Endodermal cell (in vitro differentiated cells): ENCODE measurements at places on chromosomes 3 and 15. TPM values are rescaled to one million over a fixed set of nuclear protein-coding genes. Genes with fewer than 3 reads are reported as not detected.

- DNase-seq = peak; percentile 89
Observed at GRCh38 chr15:67064607-67065530, 533 bp upstream of the SMAD3 start.

DNA sequence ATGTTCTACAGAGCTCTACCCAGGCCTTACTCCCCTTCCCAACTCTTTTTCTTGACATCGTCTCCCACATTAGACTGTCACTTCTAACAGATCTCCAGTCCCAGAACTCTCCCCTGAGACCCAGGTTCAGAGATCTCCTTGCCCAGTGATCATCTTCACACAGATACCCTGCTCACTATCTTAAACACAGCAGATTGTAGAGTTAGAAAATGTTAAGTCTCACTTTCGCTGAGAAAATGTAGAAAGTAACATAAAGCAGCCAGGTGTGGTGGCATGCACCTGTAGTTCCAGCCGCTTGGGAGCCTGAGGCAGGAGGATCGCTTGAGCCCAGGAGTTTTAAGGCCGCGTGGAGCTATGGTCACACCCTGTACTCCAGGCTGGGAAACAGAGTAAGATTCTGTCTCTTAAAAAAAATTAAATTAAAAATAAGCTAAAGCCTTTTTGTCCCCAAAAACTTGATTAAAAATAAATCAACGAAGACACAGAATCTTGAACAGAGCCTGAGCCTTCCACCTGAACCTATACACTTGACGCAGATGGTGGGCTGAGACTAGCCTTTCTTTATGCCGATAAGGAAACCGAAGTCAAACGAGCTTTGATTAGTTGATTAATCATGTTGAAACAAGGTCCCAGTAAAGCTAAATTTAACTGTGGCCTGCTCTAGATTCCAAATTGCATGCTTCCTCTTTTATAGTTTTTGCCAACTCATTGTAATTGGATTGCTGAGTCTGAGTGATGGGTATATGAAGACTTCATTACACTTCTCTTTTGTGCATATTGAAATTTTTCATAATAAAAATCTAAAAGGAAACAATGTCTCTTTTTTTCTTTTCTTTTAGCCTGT, 31.3 kb upstream of the BLM start:
- no peak for DNase-seq

DNA sequence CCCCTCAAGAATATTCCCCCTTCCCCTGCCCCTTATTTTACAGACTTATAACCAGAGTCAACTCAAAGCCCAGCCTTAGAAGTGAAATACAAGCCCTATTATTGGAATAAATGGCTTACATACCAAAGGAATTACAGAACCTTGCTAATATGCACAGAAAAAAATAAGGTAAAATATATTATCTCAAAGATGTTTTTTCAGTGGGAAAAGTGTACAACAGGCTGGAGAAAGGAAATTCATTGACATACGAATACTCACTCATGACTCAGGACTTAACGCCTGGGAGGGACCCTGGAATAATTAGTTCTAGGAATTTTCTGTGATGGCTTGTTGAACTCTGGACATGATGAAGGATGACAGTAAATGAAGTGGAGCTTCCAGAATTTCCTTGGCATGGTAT, 27.0 kb downstream of the ARL14 start:
- no peak for DNase-seq

GRCh38 chr3:80097674-80098073, 329.9 kb upstream of the ROBO1 start:
- no peak for DNase-seq

DNA sequence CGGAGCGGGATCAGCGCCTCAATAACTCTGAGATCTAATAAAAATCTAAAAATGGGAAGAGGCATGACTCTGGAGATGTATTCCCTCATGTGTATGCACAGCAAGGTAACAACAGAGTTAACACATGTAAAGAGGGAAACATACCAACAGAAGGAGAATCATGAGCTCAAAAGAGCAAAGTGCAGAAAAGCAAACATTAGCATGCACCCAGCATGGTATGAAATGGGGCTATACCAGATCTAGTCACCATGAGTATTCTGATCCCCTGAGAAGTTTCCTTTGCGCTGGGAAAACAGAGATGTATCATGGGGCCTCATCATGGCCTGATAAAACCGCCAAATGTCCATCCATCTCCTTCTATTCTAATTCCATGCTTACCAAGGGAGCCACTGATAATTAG, 129.1 kb downstream of the GLDN start:
- DNase-seq = no peak

DNA sequence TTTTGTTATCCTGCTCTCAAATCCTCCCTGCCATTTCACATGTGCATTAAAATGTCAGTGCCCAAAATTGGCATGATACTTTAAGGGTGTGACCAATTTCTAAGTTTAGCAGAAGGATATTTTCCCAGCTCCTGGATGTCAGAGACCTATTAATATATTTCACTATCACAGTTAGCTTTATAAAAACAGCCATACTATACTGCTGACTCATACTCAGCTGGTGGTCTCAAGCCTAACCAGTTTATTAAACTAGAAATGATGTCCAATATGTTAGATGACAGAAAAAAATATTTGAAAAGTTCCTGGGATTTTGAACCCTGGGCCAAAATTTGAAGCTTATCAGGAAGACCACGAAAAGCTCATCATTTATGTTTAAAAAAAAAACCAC, 60.9 kb upstream of the ZNF280D start:
- no peak for DNase-seq

DNA sequence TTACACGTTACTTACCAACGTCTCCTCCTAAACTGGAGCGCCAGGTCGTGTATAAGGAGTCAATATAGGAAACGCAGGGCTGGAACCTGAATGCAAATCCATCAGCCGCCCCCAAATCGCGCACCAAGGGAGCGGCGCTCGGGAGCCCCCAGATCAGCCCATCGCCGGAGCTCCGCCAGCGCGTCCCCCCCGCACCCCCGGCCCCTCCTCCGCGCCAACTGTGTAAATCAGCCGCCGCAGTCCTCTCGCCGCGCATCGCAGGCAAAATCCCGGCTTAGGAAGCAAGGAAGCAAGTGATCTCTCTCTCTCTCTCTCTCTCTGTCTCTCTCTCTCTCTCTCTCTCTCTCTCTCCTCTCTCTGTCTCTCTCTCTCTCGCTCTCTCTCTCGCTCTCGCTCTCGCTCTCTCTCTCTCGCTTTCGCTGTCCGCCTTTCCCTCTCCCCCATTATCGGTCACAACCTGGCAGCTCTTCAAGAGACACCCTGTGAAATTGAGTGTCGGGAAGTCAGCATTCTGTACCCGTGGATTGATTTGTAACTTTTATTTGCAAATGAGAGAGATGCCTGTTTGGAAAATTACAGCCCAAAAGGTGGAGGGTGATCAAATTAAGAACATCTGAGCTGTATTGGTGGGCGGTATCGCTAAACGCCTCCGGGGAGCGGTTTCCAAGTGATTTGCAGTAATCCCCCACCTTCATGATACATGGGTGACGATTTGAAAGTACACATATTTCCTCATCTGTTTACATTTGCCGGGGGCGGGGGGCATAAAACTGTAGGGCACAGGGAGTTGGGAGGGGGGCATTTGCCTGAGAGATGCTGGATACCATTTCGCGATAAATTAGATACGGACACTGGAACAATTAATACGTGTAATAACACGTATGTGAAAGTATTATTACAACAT, 645 bp upstream of the SLITRK3 start:
- peak; percentile 71 for DNase-seq

GRCh38 chr3:64073158-64073761, 50.0 kb upstream of the PSMD6 start:
- DNase-seq = no peak

DNA sequence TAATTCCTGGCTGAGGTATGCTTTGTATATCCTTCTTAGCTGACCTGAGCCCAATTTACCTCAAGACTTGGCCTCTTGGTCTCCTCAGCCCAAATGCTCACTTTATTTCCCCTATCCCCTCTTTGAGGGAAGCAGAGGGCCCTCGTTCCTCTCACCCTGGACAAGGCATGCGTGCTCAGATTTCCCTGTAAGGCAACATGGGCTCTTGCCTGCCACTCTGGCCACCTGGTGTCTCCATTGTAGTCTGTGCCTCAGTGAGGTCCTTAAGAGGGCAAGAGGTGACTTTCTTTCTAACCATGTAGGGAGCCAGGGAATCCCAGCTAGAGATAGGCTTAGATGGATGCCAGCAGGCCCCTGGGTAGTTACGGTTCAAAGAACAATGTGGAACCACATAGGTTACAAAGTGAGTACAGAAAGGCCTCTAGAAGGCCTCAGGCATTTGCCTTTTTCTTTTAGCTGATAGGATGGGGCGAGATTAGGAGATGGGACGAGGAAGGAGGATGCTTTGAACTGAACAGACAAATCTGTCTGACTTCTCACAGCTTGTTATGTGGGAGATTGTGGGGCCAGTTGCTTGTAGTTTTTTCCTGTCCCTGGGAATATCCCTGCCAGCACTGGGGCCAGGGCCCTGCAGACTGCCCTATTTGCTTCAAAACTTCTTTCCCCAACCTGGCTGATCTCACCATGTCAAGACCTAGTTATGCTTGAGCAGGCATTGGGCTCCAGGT, 1.1 kb upstream of the INTS14 start:
- peak; percentile 52 for DNase-seq

- no peak for DNase-seq
Observed at GRCh38 chr15:57003418-57003817, 85.0 kb downstream of the TCF12 start.

- DNase-seq = no peak
Observed at GRCh38 chr15:32837935-32838334, 120.1 kb downstream of the GREM1 start.

DNA sequence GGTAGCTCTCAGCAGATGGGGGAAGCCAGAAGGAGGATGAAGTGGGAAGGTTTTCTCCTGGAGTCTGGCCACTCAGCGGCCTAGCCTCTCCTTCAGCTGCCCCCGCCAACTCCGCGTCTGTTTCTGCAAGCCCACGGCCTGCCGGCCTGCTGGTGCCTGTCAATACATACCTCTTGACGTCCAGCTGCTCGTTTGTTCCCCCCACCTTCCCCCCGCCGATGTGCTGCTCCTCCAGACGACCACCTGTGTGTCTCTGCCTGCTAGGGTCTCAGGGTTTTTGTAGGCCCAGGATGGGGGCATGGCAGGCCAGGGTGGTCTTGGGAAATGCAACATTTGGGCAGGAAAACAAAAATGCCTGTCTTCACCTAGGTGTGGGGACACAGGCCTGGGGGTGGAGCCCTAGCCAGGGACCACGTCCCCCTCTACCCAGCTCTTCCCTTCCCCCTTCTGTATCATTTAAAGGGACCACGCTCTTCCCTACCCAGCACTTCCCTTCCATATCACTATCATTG, 137.8 kb downstream of the ALCAM start:
- DNase-seq = no peak

DNA sequence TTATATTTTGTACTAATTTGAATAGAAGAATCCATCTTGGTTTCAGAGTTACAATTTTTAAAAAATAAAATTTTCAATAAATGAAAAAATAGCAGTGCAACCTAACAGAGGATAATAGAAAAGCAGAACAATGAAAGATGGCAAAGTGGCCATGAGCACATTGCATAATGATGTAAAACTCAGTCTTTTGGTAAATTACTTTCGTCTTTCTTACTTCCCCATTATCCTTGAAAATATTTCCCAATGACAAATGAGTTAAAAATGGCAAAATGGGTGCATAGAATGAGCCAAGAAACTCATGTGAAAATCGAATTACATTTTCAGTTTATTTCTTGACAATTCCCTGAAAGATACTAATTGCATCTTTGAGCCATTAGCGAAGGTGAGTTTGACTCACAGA, 236.4 kb downstream of the CDIN1 start:
- DNase-seq = no peak

Gene GATM
- total RNA-seq = 32.4 and 35.2 TPM in 2 replicates

DNA sequence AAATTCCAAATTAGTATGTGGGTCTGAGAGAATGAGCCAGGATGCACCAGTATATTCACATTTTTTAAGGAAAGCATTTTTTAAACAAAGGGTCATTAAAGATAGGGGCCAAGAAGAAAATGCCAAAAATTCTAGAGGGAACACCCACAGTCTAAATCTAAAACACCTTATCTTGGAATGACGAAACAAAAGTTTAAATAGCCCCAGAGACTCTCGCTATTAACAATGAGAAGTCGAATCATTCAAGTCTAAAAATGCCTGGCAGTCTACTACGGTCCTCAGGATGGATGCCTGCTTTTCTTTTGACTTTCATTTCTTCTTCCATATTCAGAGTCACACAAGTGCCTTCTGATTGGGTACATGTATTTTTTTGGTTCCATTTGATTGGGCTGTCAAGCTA, 66.3 kb downstream of the SSUH2 start:
- DNase-seq = no peak

Gene CFAP20DC
- total RNA-seq = 7.3 and 9.5 TPM in 2 replicates

Gene SLC22A13
- 0.21 to 0.33 TPM (median 0.29 TPM) in 3 replicates for total RNA-seq

Gene GP5
- 0.09 to 0.13 TPM in 2 of 3 replicates, not detected in the other for total RNA-seq

- no peak for DNase-seq
Observed at GRCh38 chr3:157393113-157393512, 43.5 kb upstream of the PTX3 start.

GRCh38 chr3:184016811-184017671, 643 bp downstream of the ABCC5 start:
- peak; percentile 86 for DNase-seq

Gene MOBP
- total RNA-seq = 7.0 and 7.1 TPM in 2 replicates

DNA sequence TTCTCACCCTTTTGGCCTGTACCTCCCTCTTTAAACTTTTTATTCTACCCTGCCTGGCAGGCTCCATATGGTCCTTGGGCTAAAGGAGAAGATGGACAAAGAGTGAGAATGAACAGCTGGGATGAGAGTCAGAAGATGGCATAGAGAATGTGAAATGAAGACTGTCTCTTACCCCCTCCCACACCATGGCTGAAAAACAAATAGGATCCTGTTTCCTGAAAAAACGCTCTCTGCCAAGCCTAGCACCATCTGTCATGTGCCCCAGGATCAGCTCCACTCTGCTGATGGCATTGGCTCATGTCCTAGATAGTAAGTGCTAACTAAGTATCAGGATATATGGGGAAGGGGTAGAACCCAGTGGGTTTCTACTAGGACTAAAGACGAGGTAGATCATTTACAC, 238.6 kb downstream of the MEX3B start:
- no peak for DNase-seq

Gene TMEM87A
- 33.7 to 35.3 TPM (median 34.9 TPM) in 3 replicates for total RNA-seq

DNA sequence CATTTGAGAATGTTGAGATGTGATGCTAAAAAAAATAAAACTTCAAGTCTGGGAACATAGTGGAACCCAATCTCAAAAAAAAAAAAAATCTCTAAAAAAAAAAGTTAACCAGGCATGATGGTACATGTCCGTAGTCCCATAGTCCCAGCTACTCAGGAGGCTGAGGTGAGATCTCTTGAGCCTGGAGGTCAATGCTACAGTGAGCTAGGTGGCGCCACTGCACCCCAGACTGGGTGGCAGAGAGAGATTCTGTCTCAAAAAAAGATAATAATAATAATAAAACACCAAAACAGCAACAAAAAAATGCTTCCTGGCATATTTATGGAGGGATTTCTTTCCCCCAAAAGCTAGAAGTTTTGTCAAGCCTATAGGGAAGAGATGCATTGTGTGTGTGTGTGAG, 361.6 kb downstream of the ROBO1 start:
- DNase-seq = peak; percentile 52

- no peak for DNase-seq
Observed at GRCh38 chr3:70256566-70256965, 55.9 kb downstream of the MDFIC2 start.

GRCh38 chr15:60448668-60449360, 30.1 kb downstream of the ICE2 start:
- no peak for DNase-seq

Gene TRH
- total RNA-seq = 0.22 to 0.68 TPM in 2 of 3 replicates, not detected in the other
